Immature natural killer cell (primary cell): ENCODE measurements at places on chromosomes 1 and 21.

- no peak for DNase-seq
Observed at GRCh38 chr21:31394309-31394708, 50.2 kb upstream of the TIAM1 start.

- DNase-seq = no peak
Observed at GRCh38 chr21:38930066-38930465, 124.3 kb downstream of the ETS2 start.

DNA sequence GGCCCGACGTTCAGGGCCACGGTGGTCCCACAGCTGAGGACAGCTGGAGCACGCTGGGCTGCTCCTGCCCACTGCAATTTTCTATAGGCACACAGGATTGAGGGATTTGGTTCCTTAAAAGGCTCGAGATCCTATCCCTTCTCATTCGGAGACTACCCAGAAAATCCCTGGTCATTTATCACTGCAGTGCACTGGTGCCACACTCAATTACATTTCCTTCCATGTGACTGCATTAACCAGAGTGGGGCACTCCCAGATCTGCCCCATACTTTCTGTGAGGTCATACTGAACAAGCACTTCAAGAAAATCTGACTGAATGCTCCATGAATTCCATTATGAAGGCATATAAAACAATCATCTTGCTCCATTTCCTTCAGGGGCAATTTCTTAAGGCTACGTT lies 49.8 kb upstream of the KCNE1 start:
- no peak for DNase-seq

DNA sequence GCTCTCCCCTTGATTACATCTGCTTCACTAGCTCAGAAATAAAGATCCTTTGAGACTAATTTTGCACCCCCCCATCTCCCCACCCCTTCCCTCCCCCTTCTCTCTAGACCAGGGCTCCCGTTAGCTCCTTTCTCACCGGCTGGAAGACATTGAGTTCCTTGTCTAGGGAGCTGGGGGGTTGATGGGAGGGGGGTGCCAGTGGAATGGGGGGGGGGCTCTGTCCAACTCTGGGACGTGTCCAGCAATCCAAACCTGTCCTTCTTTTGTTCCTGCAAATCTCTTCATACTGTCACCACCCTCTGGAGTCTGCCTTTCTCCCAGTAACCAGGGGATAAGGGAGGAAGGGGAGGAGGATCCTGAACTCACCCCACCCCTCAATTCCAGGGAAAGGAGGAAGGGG lies 61.9 kb downstream of the RHBG start:
- DNase-seq = no peak

- DNase-seq = no peak
Observed at GRCh38 chr1:202590975-202591411, 119.3 kb downstream of the SYT2 start.

DNA sequence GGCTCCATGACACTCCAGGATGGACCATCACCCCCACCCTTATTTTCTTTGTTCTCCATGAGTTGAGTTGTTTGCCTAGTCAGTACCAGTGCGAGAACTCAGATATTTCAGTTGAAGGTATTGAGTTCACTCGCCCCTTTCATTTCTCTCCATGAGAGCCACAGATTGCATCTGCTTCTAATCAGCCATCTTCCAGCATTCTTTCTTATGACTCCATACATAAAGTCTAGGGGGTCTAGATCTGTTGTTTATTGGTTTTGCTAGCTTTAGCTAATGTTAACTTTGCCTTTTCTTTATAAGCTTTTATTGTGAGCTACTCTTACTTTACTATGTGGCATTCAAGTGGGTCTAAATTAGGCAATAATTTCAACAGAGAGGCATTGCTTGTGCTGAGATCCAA lies 71.6 kb upstream of the PDC start:
- no peak for DNase-seq

DNA sequence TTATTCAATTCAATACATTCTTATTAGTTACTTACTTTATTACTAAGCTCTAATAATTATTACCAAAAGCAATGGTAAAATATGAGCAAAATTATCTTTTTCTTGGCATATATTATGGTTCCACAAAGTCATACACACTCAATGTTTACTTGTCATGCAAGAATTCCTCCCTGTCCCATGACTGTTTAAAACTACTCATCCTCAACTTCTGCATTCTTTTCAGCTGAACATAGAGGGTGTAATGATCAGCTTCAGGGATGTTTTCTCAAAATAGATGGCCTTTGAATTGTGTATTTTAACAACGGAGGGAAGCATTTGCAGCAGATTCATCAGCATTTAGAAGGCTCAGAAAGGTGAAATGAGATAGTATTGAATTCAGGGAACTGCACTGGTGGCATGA lies 499.0 kb downstream of the RWDD3 start:
- DNase-seq = no peak

DNA sequence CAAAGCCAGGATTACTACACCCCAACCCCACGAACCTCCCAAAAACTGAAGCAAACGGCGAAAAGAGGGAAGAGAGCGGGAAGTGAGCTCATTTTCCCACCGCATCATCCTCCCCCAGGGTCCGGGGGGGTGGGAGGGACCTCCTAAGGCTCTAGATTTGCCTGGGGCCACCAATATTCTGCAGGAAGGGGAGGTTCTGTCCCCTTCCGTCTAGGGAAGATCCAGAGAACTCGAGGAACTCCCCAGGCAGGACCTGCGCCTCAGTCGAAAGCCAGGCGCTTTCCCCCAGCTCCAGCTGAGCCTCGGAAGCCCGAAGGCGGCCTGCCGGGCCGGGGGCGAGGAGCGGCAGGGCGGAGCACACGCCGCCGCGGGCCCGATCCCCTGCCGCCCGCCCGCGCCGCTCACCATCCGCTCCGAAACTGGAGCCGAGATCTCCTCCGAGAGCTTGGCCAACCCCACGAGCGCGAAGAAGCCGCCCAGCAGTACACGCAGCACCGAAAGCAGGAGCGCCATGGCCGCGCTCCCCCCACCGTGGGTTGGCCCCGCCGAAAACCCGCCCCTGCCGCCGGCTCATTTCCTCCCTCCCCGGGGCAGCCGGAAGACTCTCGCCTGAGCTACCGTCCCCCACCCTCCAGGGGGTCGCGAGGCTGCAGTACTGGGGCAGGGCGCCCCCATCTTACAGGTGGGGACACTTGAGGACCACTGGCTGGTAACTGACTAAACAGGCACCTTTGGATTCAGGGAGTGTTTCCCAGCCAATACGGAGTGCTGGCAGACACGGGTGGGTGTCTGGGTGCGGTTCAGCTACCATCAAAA lies at the start of gene TMEM35B:
TSS of gene TMEM35B (minus strand) at position 555 of the 816 bp plus-strand sequence. CDS start at position 513, 42 bp downstream.
- DNase-seq = peak; percentile 84

GRCh38 chr21:32578107-32578691 lies 7.1 kb downstream of the TCP10L start:
- DNase-seq = no peak

GRCh38 chr1:64499966-64500365 lies 30.0 kb downstream of the CACHD1 start:
- DNase-seq = no peak

DNA sequence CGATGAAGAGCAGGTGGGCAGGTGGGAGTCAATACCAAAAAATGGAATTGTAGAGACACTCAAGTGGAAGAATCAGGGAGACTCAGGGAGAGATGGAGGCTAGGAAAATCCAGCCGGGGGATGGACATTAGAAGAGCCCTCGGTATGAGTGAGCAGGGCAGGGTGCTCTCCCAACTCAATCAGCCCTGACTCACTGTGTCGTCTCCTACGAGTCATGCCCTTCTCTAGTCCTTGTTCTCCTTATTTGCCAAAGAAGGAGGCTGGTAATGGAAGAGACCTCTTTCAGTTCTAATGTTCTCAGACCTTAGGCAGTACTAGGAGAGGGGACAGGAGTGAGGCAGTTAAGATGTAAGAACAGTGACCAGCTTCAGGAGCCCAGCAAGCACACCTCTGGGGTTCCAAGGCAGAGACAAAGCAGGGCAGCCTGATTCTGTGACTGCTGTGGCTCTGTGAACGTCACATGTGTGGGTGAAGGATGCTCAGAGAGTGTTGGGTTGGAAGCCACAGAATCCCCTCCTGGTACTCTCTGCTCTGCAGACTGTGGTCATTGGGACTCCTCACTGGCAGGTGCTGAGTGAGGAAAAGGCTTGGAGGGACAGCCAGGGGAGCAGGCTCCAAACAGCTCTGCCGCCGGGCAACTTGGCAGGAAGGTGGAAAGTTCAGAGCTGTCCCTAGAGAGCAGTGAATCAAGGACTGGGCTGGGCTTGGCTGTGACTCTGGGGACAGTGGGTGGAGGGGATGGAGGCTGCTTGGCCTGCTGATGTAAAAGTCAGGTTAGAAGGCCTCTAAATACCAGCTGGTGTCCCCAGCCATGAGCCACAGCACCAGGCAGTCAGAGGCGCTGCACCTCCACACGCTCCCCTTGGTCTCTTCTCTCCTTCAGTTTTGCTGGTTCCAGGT lies 11.1 kb upstream of the GJA5 start:
- no peak for DNase-seq

DNA sequence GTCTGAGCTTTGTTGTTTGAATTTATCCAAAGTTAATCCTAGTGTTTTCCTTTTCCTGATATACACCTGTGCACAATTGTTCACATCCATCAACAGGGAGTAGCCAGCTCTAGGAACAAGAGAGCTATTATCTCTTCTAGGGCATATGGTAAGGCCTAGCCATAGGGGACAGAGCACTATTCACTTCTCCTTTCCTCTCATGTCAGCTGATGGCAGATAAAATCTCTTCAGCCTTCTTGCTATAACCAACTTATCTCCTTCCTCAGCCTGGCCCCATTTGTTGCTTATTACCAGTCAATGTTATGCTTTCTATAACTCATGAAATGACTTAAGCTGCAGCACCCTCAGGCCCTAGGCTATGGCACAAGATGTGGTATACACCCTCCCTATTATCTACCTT lies 38.9 kb downstream of the PATJ start:
- DNase-seq = no peak

DNA sequence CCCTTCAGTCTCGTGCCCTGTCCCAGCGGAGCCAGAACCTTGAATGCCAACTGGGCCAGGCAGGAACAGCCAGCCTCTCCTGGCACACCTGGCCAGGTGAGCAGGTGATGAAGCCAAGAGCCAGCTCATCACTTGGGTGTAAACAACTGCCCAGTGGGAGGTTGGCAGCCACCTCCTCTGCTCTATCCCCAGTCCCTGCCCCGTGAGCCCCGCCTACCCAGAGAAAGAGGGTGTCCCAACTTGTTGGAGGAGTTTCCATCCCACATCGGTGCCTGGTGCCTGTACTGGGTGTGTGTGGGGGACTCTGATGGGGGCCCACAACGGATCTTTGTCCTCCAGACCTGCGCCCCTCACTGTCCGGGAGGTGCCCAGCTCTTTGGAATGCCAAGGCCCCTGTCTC lies 17.8 kb upstream of the FAM131C start:
- no peak for DNase-seq

- DNase-seq = no peak
Observed at GRCh38 chr1:229642376-229642775, 16.3 kb downstream of the URB2 start.

GRCh38 chr1:199152676-199153075 lies 513.8 kb downstream of the PTPRC start:
- DNase-seq = no peak

GRCh38 chr1:162139211-162139610 lies 69.7 kb downstream of the NOS1AP start:
- no peak for DNase-seq

DNA sequence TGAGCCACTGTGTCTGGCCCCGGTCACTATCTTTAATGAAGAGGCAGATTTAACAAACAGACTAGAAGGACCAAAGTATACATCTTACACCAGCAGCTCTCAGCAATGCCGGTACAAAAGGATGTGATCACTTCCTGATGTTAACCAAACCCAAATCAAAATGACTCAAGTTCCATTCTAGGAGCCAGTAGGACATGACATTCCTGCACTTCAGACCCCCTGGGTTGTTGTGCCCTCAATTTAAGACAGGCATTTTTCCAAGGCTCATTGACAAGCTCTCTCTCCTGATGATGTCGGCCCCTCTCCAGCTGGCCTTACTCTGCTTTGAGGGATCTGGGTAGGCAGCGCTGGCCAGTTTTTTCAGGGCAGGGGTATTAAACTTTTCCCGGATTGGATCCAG lies 35.1 kb downstream of the YARS1 start:
- DNase-seq = no peak

DNA sequence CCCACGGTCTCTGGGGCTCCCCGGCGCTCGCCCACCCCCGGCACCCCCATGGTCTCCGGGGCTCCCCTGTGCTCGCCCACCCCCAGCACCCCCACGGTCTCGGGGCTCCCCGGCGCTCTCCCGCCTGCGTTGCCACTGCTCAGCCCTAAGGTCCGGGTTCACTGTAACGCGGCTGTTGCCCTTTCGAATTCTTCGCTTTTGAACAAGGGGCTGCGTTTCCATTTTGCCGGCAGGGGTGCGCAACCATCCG lies 5.2 kb upstream of the FTCD start:
- DNase-seq = no peak

DNA sequence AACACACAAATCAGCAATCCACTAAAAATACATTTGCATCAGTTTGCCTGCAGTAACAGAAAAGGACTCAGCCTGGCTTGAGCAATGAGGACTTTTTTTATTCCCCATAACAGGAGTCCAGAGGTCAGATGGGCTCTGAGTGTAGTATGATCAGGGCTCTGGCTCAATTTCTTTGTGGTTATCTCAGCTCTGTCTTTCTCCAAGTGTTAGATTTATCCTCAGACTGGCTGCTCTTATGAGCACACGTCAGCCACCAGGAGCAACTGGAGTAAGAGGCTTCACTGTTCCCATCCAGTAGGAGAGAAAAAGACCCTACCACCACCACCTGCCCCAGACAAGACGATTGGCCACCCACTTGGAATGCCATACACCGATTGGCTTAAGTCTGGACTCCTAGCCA lies 36.2 kb upstream of the KLHDC7A start:
- no peak for DNase-seq

DNA sequence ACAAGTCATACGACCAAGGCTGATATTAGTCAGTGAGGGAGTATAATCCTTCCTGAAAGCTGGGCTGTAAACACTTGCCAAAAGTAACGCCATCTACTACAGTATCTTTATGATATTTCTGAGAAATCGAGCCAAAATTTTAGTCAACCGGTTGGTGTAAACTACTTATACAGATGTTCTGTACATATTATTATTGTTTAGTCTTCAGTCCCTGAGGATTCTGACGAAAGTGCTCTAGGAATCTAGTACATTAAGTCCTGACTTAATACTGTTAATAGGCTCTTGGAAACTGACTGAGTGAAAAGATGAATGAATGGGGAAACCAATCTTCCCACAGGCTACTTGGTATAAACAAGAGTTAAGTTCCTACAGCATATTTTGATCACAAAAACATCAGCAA lies 274.3 kb downstream of the USP25 start:
- DNase-seq = no peak

- no peak for DNase-seq
Observed at GRCh38 chr1:81706650-81707435, 93.9 kb upstream of the ADGRL2 start.

DNA sequence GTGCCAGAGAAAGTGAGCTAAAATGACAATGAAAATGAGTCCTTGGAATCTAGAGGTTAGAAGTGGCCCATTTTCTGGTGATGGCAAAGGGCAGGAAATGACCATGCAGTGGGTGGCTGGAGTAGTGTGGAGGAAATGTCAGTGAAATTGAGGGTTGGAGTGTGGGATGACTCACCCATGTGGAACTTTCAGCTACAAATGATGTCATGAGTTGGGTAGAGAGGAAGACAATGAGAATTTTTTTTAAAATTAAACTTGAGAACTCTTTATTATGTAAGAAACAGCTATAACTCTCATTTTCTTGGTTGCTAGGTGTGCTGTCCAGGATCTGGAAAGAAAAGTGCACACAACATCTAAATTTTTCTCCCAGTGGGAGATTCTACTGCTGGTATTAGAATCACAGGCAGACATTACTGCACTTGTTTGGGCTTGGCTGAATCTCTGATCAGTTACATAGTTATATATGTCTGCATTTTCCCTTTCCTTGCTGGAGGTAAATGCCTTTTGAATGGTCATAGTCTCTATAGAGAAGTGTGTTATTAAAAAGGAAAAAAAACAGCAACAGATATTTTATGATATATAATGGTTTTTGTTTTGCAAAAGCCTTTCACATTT lies 56.8 kb upstream of the GNG12 start:
- DNase-seq = no peak
